ENCODE measurements at places on chromosomes 3 and 15.

DNA sequence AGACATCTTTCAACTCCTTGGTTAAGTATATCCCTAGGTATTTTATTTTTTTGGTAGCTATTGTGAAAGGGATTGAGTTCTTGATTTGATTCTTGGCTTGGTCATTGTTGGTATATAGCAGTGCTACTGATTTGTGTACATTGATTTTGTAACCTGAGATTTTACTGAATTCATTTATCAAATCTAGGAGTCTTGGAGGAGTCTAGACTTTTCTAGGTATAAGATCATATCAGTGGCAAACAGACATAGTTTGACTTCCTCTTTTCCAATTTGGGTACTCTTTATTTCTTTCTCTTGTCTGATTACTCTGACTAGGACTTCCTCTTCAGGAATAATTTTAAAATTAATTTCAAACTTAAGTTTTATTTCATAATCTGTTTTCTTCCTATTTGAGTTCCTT, 125.2 kb downstream of the OCA2 start:
- DNase-seq = no peak

GRCh38 chr3:95586754-95587153, 1227.6 kb upstream of the EPHA6 start:
- DNase-seq = no peak

- no peak for DNase-seq
Observed at GRCh38 chr3:160001148-160001760, 12.6 kb downstream of the IL12A start.

DNA sequence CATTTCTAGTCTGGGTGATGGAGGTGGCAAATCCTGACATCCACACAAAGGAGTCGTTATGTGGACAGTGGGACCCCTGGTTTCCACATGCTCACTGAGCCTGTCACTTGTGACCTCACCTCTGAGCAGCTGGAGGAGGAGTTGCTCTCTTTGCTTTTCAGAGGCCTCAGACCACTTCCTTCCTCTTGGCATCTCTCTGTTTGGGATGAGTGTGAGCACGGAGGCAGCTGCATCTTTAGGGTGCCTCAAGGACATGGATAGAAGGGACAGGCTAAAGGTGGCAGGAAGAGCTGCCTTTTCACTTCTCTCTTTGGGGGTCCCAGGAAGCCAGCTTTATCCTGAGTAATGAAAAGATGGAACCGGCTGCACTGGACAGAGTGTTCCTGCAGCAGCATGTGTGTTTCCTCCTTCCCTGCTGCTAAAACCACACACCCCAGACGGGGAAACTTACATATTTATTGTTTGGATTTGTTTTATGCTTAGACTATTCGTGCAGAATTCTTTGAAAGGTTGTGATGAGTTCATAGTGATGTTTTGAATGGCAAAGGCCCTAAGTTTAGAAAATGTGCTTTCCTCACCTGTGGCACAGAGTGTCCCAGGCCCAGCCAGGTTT, 31.8 kb downstream of the GPR171 start:
- DNase-seq = no peak

DNA sequence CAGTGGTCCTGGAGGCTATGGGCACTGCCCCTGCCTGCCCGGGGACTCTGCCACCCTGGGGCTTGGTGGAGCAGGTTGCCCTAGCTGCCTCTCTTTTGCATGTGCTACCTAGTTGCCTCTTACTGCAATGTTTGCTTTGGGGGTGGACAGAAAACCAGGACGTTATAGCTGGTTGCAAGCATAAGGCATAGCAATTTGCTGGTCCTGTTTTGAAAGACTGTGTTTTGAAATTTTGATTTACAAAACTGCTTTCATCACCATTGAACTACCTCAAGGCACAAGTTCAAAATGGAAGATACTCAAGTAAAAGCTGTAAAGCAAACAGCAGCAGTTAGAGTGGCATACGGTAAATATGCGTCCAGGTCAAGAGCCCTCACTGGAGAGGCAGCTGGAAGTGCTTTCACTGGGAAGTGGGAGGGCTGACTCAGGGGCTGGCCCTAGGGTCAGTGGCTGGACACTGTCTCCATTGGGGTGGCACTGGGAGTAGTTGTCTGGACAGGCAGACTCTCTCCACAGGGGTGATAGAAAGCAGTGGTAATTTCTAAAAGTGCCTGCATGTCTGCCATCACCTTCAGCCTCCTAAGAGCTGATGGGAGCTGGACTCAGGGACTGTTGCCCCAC, 138.1 kb downstream of the CHDH start:
- DNase-seq = no peak

- DNase-seq = no peak
Observed at GRCh38 chr3:159881208-159881607, 107.4 kb upstream of the IL12A start.

GRCh38 chr3:80855482-80855881, 906.0 kb downstream of the GBE1 start:
- no peak for DNase-seq

GRCh38 chr15:35546511-35547381, 781 bp upstream of the DPH6 start:
- no peak for DNase-seq

GRCh38 chr15:34241376-34242330, 16.8 kb downstream of the EMC4 start:
- DNase-seq = no peak

DNA sequence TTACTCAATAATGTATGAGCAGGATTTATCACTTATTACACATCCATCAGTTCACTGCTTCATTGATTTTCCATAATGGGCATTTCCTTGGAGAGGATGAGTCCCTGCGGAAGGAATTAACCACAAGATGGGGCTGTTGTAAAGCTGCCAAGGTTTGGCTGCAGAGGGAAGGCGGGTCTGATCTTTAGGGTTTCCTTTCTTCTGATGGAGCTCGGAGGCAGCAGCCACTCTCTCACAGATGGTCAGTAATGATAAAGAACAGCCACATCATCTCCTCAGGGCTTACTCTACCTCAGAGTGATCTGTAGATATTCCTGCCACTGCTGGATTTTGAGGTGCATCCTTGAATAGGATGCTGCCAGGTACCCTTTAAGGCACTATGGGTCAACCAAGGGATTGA, 115.2 kb downstream of the USP13 start:
- no peak for DNase-seq

DNA sequence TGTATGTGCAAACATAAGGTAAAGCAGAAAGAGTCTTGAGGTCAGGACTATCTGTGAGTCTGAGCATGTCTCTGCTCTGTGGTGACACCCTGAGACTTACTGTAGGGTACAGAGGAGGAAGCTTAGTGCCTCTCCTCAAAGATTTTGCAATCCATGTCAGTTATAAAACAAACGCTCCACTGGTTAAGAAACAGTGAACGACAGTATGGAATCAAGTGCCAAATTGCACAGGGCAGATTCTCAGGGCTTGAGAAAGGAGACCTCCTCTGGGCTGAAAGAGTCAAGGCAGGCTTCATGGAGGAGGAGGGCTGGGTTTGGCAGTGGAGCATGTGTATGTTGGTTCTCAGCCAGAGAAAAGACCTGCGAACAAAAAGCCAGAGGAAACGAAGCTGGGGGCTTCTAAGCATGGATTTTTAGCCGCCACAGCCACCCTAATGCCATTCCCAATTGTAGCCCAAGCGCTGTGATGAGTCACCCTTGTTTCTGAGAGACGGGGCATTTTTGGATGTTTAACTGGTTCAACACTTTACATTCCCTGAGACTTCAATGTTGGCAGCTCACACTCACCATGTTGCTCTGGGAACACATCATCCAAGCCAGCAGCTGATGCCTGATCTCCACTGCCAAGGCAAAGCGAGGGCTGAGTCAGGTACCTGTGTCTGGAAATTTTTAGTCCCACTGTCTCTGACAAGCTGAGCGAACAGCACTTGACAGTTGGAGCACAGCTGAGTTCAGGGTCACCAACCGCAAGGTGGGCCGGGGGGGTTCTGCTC, 3.4 kb upstream of the DGKG start:
- DNase-seq = no peak

GRCh38 chr3:184289426-184289938, 9.6 kb upstream of the PSMD2 start:
- DNase-seq = peak; percentile 18

GRCh38 chr15:59696332-59696731, 7.2 kb upstream of the BNIP2 start:
- no peak for DNase-seq

- no peak for DNase-seq
Observed at GRCh38 chr3:4595710-4596113, 102.6 kb downstream of the ITPR1 start.

DNA sequence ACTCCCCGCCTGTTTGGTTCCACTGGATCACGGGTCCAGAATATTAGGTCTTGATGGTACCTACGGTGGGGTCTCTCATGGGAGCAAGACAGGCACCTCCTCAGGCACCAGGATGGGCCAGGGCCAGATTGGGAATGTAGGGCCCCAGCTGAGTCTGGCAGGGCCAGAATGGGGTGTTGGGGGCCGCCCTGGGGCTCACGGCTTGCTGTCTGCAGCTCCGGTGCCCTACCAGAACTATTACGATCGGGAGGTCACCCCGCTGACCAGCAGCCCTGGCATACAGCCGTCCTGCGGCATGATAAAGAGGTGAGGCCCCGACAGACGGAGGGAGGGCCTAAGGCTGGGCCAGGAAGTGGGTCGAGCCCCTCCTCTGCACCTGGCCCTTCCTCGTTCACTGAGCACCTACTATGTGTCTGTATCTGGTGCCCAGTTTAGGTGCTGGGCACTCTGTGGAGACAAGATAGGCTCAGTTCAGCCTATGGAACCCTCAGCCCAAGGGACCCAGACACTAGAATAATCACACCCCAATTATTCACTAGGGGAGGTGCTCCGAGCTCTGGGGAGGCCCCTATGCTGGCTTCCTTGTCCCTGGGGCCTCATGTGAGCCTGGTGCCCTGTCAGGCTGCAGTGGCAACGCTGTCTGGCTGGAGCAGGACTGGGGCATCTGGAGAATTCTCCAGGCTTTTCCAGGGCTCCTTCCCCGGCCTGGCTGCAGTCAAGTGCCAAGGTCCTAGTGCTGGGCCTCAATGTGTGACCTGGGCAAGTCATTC, 37.9 kb downstream of the PSTPIP1 start:
- DNase-seq = peak; percentile 1

DNA sequence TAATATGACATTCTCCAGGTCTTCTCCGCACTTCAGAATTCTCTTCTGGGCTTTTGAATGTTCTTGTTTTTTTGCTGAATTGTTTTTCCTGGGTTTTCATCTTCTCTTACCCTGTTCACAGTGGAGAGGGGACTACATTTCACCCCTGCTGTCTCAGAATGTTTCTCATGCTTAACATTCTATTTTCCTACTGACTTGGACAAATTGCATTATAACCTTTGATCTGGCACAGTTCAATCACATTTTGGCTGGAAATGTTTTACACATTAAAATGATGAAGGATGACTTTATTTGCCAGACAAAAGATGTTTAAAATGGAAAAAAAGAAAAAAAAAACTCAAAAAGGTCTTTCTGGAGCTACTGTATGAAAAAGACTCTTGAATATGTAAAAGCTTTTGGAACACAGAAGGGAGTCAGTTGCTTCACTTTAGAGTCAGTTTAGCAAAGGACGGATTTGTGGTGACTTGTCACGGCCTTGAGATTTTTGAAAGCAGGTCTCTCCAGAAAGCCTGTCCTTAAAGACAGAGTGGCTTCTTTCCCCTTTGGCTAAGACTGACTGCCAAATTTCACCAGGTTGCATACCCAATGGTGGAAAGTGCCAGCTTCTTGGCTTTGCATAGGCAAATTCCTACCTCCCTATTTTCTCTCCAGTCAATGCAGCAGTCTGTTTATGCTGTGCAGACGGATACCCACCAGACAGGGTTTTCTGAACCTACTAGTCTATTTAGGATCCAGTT, 401.0 kb upstream of the TBL1XR1 start:
- DNase-seq = no peak

DNA sequence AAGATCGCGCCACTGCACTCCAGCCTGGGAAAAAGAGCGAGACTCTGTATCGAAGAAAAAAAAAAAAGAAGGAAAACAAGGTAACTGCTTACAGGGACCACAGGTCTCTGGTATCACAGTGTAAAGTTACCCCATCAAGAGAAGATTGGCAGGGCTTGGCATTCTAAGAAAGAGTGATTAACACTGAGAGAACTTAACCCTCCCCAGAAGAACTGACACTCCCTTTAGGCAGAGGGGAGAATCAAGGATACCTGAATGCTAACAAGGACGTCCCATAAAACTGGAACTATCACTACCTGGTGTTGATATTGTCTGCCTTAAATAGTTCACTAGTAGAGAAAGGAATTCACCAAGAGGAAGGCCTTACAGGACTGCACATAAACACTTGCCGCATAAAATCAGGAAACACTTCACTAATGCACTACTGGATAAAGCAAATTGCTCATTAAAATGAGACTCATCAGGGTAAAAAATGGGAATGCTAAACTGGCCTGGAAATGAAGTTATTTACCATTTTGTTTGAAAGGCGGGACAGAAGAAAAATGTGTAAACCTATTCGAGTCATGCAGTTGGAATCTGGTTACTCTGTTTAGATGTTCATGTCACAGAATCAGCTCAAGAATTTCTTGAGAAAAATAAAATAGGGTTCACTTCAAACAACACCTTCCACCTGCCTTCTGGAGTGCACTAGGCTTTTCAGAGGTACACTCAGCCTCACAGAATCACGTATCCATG, 121.6 kb downstream of the FOXP1 start:
- DNase-seq = no peak

- DNase-seq = no peak
Observed at GRCh38 chr15:82807920-82808633, 1.4 kb upstream of the WHAMM start.

DNA sequence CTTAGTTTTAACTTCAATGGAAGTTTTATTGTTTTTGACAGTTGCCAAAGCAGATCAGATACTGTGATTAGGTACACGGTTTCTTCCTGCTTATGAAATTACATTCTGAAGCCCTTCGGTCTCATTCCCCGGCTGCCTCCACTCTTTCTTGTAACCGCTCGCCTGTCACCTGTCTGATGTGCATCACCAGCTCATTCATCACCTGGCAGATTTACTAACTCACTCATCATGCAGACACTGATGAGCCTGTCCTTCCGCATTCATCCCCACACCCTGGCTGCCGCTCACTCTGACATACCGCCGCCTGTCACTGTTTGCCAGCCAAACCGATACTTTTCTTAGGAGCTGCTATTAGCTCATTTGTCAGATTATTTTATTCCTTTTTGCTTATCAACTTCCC, 82.8 kb upstream of the NSMCE3 start:
- no peak for DNase-seq

DNA sequence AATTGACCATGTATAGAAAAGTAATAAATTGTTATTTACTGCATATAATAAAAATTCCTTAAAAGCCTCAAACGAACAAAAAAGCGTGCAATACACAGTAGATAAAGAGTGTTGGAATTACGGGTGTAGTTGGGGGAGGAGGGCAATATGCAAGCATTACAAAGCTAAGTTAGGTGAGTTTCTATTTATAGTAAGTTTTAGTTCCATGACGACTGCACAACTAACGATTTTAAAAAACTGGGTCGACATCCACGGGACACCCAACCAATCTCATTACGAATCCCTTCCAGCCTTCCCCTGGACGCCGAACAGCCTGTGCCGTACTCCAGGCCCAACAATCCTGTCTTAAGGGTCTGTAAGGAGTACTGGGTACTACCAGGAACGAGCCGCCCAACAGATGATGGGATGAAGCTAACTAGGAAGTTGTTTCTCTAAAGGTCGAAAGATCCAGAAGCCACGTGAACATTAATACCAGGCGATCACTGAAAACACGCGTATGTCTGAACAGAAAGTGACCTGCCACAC, 677 bp downstream of the POLQ start:
- DNase-seq = no peak

- DNase-seq = no peak
Observed at GRCh38 chr15:100107151-100107550, 234.6 kb downstream of the ADAMTS17 start.

GRCh38 chr15:78079298-78080087, 2.0 kb upstream of the TBC1D2B start:
- DNase-seq = no peak

- no peak for DNase-seq
Observed at GRCh38 chr3:132964266-132964665, 73.9 kb upstream of the TMEM108 start.

- no peak for DNase-seq
Observed at GRCh38 chr3:115525731-115526130, 97.6 kb upstream of the GAP43 start.

Measured in stimulated activated CD4-positive, alpha-beta T cell treated with anti-CD3 and anti-CD28 coated beads, Interleukin-15, amount 100 ng/mL, for 1 hour (primary cell).